ENCODE measurements at places on chromosomes 7 and 10.

GRCh38 chr7:116139807-116140206, 70.5 kb upstream of the TES start:
- DNase-seq, result no peak

- no peak for DNase-seq
These were observed 33.9 kb upstream of the ARL4A start for GRCh38 chr7:12653518-12653917.

DNA sequence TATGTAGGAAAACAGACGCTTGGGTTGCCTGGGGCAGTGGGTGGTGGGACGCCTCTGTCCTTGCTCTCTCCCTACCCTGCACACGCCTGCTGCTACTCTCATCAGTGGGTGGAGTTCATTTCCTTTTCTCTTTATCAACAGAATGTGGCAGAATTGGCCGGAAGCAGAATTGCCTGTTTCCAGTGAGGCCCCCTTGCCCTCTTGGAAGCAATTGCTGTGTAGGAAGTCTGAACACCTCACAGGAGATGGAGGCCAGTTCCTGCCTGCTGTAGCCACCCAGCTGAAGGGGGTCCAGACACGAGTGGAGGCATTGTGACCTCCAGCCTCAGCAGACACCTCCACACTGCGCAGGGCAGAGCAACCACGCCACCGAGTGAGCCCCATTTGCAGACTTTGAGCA, 331.6 kb upstream of the ZNF32 start:
- no peak for DNase-seq

DNA sequence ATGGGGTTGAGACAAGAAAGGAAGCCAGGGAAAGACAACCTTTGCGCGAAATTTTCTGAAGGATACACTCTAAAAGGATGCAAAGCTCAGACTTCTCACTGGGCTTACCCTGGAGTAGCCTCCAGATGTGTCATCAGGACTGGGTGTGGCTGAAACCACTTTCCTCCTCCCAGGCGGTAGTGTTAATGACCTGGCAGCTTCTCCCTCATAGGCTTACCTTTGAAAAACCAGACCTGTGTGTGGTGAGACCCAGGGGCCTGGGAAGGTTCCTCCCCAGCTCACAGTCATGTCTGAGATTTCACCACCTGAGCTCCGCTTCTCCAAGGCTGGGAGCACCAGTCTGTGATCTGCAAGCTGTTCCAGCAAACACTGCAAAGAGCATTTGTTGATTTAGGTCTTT, 93.7 kb downstream of the EPC1 start:
- DNase-seq, result no peak

GRCh38 chr10:91941426-91941825, 17.9 kb downstream of the BTAF1 start:
- no peak for DNase-seq

DNA sequence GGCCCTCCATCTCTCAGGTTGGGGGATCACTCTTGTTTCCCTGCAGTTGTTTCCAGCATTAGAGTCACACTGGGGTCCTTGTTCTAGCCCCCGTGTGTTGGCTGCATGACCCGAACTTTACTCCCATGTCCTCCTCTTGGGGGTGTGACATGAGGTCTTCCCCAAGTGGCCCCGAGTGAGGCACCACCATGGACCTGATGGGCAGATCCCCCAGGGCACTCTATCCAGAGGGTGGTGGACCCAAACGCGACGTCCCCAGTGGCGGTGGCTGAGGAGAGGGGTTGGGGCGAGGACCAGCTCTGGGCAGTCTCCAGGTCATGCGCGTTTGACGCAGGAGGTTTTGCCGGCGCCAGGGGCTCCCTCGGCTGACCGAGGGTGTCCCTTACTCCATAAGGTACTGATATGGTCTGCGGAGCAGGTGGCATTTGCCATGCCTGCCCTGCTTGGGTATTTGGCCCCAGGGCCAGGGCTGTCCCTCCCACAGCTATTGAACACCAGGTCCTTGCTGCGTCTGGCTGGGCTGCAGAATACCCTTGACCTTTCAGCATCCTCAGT, 131.9 kb downstream of the LHPP start:
- DNase-seq, result no peak

DNA sequence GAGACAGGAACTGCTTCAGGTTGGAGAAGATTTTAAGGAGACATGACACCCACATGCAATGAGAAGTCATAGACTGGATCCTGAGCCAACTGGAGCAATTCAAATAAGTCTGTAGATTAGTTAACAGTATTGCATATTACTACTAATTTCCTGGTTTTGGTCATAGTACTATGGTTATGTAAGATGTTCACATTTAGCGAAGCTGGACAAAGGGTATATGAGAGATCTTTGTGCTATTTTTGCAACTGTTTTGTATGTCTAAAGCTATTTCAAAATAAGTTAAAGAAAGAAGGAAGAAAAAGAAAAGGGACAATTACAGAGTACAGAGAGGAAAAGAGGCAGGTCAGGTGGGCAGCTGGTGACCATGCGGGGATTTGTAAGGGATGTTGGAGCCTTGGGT, 116.5 kb upstream of the SVIL start:
- no peak for DNase-seq

GRCh38 chr10:125817337-125817946, 5.6 kb downstream of the UROS start:
- DNase-seq, result no peak

DNA sequence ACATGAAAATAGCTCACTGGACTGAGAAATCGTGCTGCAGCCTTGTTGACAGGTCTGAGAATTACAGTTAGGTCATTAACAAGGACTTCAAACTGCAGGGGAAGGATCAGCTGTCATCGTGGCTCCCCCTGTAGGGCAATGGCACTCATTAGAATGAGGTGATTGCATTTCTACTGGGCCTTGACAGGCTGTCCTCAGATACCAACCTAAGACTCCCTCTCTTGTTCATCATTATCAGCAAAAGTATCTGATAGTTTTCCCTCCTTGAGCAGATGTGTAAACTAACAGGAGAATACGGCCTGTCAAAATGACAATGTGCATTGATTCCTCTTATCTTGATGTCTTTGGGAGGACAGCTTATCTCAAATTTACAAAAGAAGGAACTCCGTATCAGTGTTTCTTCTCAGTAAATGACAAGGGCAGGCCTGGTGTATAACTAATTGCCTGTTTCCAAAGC, 648.5 kb upstream of the LRRN3 start:
- peak; percentile 19 for DNase-seq

- DNase-seq, result peak; percentile 40
These were observed 28.2 kb upstream of the IL6 start for GRCh38 chr7:22698767-22699166.

- DNase-seq, result no peak
These were observed 43.6 kb upstream of the JAZF1 start for GRCh38 chr7:28224172-28224571.

DNA sequence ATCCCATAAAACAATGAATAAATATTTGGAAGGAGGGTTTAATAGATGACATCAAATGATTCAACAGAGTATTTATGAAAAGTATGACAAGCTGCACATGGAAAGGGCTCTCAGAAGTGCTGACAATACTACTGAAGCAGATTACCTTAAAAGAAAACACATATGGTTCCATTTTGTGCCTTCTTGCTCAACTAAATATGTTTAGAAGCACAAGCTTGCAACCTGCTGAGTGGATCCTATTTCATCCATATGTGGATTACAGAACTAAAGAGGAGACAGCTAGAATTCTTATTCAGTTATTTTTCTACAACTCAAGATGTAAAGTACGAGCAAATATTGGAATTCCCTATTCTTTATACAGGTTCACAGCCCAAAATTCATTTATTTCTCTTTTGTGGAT, 340.6 kb downstream of the TFEC start:
- no peak for DNase-seq

DNA sequence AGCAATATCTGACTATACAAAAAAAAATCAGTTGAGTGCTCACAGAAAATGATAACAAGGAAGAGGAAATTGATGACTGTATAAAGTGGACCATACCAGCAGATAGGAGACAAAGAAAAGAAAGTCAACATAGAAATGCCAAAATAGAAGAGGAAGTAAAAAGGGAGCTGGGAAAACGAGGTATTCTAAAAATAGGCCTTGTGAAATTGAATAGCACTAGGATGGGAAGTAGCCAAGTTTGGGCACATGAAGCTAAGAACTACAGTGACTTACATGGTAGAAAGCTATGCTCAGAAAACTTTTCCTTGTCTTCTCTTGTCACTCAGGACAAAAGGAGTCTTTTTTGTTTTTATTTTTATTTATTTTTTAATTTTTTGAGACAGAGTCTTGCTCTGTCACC, 76.2 kb upstream of the APBB1IP start:
- no peak for DNase-seq

GRCh38 chr7:132608523-132608922, 32.3 kb upstream of the PLXNA4 start:
- no peak for DNase-seq
